ENCODE measurements at places on chromosomes 1 and 21.

DNA sequence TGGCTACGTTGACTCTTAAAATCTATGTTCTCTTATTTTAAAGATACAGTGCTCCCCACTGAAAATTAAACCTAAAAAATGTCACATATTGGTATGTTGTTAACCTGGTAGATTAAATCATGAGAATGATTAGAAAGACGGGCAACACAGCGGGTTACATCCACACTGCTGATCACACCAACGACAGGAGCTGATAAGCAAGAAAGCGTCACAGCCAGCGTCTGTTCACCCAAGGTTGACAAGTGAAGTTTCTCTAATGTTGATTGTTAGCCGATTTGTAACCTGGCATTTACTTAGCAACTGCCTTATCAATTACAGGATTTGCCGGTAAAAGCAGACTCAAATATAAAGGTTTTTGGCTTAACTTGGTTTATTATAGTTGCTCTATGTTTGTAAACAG, 149.3 kb downstream of the NR5A2 start:
- no peak for DNase-seq

DNA sequence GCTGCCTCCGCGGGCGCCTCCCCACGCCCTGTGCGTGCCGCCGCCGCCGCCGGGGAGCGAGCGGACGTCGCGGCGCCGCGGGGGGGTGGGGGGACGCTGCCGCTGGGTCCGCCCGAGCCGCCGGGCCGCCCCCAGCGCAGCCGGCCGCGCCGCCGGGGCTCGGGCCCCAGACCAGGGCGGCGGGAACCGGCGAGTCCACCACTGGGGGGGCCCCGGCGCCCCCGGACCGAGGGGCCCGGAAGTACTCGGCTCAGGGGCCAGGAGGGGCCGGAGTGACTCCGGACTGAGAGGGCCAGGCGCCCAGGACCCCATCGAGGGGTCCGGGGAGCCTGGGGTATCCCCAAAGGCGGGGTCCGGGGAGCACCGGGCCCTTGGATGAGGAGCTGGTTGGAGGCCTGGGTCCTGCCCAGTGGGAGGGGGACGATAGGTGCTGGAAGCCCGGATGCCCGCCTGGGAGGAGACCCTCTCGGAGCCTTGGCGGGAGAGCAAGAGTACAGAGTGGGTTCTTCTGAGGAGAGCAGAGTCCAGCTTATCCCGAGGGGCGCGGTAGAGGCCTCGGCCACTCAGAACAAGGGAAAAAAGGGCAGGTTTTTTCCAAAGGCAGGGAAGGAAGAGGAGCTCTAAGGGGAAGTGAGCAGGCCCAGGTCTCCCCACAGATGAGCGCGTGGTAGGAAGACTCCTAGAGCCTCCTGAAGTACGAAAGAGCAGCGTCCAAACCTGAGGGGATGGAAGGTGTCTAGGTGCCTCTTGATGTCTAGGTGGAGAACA, 556 bp downstream of the GMEB1 start:
- peak; percentile 48 for DNase-seq

GRCh38 chr1:206921772-206922265, at the start of gene FCMR:
TSS of gene FCMR (minus strand) at chr1:206921941. CDS start at chr1:206921854, 87 bp downstream.
- peak; percentile 75 for DNase-seq

- no peak for DNase-seq
Observed at GRCh38 chr1:61752921-61753389, 10.7 kb downstream of the PATJ start.

DNA sequence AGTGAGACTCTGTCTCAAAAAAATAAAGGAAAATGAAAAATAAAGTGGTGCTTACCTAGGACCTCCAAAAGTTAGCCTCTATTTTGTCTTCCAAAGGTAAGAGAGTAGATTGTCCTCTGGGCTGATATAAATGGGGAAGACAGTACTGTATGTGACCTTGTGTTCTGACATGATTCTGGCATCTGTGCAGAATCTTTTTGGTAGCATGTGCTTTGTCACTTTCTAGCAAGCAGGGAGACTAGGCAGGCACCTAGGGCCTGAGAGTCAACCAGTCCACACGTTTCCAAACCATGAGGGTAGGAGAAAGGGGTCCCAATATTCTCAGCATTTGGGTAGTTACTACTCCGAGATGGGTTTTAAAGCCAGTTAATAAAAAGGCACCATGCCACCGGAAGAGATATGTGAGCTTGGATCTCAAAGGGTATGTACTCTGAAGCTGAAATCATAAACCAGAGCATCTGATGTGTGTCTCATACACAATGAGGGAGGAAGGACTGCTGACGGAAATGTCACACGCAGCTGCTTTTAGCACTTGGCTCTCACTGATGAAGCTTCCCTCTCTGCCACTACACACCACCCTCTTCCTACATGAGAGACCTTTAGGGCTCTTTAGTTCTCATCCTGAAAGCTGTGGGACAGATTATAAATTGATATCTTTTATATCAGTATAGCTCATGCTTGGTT, 27.0 kb upstream of the SLC16A1 start:
- DNase-seq = no peak

- DNase-seq = no peak
Observed at GRCh38 chr1:54950006-54950368, 30.4 kb upstream of the TMEM61 start.

GRCh38 chr1:195195423-195196057, 1412.7 kb downstream of the KCNT2 start:
- peak; percentile 28 for DNase-seq

DNA sequence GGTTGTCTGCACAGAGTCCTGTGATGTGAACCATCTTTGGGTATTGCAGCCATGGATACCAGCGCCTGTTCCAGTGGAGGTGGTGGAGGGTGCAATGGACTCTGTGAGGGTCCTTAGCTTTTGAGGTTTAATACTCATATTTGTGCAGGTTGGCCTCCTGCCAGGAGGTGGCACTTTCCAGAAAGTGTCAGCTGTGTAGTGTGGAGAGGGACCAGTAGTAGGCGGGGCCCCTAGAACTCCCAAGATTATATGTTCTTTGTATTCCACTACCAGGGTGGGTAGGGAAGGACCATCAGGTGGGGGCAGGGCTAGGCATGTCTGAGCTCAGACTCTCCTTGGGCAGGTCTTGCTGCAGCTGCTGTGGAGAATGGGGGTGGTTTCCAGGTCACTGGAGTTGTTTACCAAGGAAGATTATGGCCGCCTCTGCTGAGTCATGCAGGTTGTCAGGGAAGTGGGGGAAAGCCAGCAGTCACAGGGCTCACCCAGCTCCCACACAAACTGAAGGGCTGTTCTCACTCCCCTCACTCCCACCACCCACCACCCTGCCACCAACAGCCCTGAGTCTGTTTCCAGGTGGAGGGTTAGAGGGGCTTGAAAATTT, 31.2 kb upstream of the ZNF678 start:
- DNase-seq = no peak

DNA sequence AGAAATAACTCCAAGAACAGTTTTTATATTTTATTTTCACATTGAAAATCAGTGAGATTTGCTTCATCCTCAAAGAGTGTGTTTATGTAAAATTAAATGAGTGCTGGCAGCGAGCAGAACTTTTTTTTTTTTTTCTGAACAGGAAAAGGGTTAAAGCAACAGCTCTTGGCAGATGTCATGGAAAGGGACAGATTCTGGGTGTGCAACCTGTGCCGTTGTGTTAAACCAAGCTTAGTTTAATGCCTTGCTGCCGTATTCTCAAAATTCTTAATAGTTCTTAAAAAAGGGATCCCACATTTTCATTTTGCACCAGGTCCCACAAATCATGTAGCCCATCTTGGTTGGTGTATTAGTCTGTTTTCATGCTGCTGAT, 227.4 kb upstream of the VAMP3 start:
- no peak for DNase-seq

- no peak for DNase-seq
Observed at GRCh38 chr21:38012672-38013071, 96.4 kb upstream of the KCNJ6 start.

DNA sequence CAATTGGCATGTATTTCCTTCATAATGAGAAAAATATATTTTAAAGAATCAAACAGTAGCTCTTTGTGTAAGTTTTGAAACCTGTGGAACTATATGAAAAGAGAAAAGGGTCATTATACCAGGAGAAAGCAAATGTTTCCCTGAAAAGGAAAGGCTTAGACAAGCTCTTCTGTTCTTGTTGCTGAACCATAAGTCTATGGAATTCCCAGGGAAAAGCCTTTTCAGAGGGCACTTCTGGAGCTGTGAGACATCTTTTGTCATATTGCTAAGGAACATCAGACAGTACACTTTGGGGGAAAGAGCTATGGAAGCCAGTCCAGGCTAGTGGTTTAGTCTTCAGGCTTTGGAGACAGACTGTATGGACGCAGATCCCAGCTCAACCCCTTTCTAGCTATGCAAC, 12.1 kb upstream of the SHCBP1L start:
- no peak for DNase-seq

GRCh38 chr1:2044510-2045319, 5.5 kb upstream of the PRKCZ start:
- DNase-seq = peak; percentile 81

DNA sequence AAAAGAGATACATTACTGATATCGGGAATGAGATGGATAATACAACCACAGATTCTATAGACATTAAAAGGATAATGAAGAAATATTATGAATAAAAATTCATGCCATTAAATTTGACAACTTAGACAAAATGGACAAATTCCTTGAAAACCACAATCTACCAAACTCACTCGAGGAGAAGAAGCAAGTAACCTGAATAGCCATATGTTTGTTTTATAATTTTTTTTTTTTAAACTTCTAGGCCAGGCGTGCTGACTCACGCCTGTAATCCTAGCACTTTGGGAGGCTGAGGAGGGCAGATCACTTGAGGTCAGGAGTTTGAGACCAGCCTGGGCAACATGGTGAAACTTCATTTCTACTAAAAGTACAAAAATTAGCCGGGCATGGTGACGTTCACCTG, 327.9 kb downstream of the VAV3 start:
- DNase-seq = no peak

- DNase-seq = no peak
Observed at GRCh38 chr21:14827468-14827867, 237.3 kb downstream of the NRIP1 start.

DNA sequence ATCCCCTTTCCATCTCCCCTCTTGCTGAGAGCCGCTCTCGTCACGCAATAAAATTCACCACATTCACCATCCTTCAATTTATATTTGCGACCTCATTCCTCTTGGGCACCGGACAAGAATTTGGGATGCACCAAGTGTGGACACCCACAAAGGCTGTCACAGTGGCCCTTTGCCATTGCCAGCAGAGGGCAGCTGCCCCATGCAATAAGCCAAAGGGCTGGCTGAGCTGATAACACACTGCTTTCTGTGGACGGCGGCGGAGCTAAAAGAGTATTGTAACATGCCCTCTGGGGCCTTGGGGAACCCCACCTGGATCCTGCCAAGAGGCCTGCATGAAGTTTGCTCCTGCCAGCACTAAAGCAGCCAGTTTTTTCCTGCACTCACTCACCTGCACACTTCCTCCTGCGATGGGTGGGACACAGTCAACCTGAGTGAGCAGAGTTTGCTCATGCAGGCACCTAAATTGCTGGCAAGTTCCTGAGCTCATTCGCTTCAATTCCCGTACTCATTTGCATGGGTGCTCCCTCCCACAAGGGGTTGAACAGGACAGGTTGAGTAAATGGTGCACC, 792.3 kb upstream of the ADAMTS5 start:
- no peak for DNase-seq

DNA sequence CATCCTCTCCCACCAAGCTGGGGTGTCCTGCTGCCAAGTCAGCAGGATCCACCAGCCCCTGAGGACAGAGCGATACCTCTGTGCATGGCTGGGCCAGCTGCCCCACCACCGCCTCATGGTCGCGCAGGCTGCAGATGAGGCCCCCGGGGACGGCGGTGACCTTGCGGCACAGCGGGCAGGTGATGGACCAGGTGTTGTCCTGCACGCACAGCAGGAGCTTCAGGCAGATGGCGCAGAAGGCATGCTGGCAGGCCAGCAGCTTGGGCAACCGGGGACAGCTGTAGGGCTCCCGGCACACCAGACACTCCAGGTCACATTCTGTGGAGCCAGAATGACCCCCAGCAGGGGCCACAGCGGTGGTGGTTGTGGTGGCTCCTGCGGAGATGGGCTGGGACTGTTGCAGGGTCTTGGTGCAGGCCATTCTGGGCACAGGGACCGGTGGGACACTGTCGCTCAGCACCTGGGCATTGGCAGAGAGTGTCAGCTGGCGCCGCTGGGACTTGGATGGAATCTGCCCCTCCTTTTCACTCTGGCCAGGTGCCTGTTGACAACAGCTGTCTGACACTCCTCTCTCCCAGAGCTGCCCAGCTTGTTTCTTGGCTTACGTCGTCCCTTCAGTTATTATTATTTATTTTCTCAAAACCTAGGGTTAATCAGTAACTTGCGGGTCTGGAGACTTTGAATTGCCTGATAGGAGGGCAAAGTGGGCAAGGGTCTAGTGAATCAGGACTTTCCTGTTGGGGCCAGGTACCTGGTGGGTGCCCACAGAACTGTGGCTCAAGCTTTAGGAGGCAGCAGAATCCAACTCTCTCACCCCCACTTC, at the start of gene RNF186:
RNF186 (minus strand) TSS at position 603 of the 823 bp plus-strand sequence; CDS start at position 421, 182 bp downstream.
- DNase-seq = no peak

DNA sequence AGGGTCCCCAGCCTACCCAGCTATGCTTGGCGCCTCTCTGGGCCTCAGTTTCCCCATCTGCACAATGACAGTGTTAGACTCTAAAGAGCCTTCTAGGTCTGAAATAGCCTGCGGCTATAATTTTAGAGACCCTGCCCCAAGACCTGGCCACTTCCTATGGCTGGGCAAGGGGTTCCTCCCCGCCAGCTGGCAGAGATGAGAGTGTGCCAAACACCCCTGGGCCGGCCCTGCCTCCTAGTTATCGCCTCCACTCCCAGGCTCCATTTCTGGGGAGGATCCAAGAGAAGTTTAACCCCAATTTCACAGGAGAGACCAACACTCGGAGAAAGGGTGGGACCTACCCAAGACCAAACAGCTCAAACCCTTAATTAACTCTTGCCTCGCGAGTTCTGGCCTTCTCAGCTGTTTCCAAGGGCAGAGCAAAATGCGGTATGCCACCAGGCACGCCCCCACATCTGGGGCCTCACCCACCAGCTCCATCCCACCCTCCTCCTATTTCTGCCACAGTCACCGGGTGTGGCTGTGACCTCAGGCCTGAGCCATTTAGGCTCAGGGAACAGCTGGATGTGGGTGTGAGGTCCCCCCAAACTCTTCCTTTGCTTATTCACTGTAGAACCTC, 35.7 kb downstream of the TTC39A start:
- no peak for DNase-seq

DNA sequence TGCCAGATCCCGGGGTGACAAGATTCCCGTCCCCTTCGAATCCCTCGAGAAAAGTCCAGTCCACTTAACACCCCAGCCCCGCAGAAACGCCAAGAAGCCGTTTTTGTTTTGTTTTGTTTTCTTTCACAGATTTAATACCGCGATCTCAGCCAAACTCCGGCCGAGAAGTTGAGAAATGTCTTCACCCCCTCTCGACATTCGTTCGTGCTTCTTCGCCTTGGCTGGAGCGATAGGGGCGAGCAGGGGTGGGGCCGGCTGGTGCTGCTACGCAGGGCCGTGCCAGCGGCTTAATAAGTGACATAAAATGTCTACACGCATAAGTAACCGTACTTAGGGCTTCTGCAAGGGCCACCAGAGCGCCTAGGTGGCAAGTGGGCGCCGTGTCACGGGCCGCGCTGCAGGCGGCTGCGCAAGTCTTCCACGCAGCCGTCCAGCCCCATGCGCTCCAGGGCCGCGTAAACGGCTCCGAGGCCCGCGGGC, 4.9 kb downstream of the TNFRSF25 start:
- DNase-seq = no peak

GRCh38 chr1:207867136-207868109, 43.5 kb downstream of the CD34 start:
- peak; percentile 43 for DNase-seq

All from CD4-positive, alpha-beta T cell treated with Interleukin-4 for 1 hour (primary cell).